ENCODE measurements at places on chromosomes 3 and 15.

- H3K36me3 ChIP-seq = no peaks in the 10 kb centered on the region
- H3K4me3 ChIP-seq = no peak overlapping the region
- H3K27me3 ChIP-seq = no peaks in the 10 kb centered on the region
- DNase-seq = no peak
- H3K27ac ChIP-seq = no peak overlapping the region
Measured at GRCh38 chr15:88428053-88428452, 39.1 kb downstream of the MRPL46 start.

GRCh38 chr3:156246961-156247725 lies 126.8 kb downstream of the KCNAB1 start:
- DNase-seq = no peak
- no peaks in the 10 kb centered on the region for H3K27me3 ChIP-seq
- H3K4me3 ChIP-seq = no peak overlapping the region
- no peak overlapping the region for H3K27ac ChIP-seq
- no peaks in the 10 kb centered on the region for H3K36me3 ChIP-seq

DNA sequence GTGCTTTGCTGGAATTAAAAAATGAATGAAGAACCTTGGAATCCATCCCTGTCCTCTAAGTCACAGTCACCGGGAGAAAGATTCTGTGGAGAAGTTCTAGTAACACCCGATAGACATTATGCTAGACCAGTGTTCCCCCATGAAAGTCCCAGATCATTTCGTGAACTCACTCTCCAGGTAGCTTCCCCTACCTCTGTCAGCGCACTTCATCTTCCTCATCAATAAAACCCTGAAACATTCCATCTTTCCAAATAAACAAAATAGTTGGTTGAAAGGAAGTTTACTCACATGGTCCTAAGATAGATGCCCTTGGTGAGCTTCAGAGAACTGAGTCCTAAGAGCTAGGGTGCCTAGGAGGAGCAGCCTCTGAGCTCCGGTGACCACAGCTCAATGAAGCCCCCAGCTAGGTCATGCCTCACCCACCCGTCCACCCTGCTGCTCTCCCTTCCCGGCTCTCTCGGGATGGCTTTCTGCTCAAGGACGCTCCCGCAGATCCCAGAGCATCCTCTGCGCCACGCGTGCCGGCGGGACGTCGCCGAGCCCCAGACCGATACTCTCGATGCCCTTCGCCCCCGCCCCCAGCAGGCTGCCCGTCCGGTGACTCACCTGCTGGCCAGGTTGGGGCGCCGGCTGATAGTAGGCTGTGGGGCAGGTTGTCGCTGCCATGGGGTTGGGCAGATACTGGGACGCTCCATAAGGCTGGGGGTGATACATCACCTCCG lies 776 bp downstream of the VGLL3 start:
- peak; percentile 73 for DNase-seq
- H3K27ac ChIP-seq = no peak overlapping the region
- no peaks in the 10 kb centered on the region for H3K27me3 ChIP-seq

DNA sequence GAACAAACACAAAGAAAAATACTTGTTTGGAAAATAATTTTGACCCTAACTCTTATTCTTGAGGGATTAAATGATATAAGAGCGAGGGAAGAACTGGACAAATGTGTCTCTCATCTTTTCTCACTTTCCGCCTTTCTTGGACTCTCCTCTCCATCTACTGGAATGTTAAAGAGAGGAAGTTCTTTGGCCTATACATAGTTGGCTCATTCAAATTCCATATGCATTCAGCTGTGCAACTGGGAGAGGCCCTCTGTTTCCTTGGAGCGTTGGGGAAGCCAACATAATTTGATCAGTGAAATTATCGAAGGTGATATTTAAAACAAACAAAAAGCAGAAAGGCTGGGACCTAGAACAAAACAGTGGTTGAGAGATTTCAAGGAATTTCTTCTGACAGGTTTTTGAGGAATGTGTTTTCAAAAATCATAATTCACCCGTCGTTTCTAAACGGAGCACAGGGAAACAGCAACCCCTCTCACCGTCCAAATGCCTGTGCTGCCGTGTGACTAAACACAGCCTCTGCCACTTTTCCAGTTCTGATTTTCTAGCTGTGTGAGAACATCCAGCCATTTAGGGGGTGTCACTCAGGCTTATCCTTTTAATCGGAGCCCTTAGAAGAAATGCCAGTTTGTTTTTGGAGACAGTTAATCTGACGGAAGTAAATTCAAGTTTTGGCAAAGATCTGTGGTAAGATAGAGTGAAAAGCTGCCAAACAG lies 489.9 kb downstream of the SOX2 start:
- no peaks in the 10 kb centered on the region for H3K27me3 ChIP-seq
- no peaks in the 10 kb centered on the region for H3K36me3 ChIP-seq
- DNase-seq = no peak
- no peak overlapping the region for H3K27ac ChIP-seq
